ENCODE measurements at places on chromosomes 12 and 14. TPM values are rescaled to one million over a fixed set of nuclear protein-coding genes. Genes with fewer than 3 reads are reported as not detected.

DNA sequence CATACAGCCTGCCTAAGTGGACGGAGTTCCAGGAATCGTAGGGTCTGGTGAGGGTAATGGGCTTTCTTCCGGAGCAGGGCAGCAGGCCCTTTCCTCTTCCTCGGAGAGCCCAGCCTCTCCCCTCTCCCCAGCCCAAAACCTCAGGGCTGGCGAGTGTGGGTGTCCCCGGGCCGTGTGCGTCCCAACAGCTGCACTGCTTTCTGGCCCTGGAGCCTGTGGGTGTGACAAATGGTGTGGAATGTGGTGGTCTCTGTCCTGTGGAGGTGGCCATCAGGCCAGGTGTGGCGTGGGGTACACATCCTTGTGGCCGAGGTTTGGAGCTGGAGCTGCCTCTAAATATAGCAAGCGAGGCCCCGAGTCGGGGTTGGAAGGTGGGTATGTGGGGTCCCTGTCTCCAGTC lies 8.5 kb downstream of the ORAI1 start:
- no peak for DNase-seq

GRCh38 chr12:80178846-80179245 lies 79.5 kb downstream of the OTOGL start:
- no peak for DNase-seq

GRCh38 chr12:94671917-94672316 lies 21.6 kb upstream of the TMCC3 start:
- no peak for DNase-seq

- no peak for DNase-seq
Observed at GRCh38 chr14:77236814-77237213, 34.2 kb downstream of the NGB start.

- no peak for DNase-seq
Observed at GRCh38 chr14:69097974-69098373, 54.9 kb downstream of the DCAF5 start.

- DNase-seq: no peak
Observed at GRCh38 chr12:68159681-68160304, at the start of gene IFNG. Gene IFNG, minus strand, starts transcription at chr12:68159740. Its CDS starts 125 bp downstream, at chr12:68159615.

The NINJ2 gene
- 5.9 TPM for polyA plus RNA-seq
